ENCODE measurements at places on chromosomes 6 and 20.

- no peak for DNase-seq
Observed at GRCh38 chr6:167851370-167851952, 24.8 kb downstream of the AFDN start.

GRCh38 chr20:3818155-3819151 lies 1.9 kb upstream of the AP5S1 start:
- DNase-seq, result peak; percentile 90

- DNase-seq, result no peak
Observed at GRCh38 chr20:21821358-21821757, 115.9 kb downstream of the PAX1 start.

GRCh38 chr6:139710556-139710955 lies 336.1 kb upstream of the CITED2 start:
- no peak for DNase-seq

Measured in COR-L47 (cell line).